ENCODE measurements at places on chromosomes 7 and 10. TPM values are rescaled to one million over a fixed set of nuclear protein-coding genes. Genes with fewer than 3 reads are reported as not detected.
A peak's percentile ranks its signal among the peaks of the same experiment; 100 is the strongest.

- DNase-seq = peak; percentile 33
These were observed 399.5 kb upstream of the ANKRD30A start for GRCh38 chr10:36725581-36726520.

DNA sequence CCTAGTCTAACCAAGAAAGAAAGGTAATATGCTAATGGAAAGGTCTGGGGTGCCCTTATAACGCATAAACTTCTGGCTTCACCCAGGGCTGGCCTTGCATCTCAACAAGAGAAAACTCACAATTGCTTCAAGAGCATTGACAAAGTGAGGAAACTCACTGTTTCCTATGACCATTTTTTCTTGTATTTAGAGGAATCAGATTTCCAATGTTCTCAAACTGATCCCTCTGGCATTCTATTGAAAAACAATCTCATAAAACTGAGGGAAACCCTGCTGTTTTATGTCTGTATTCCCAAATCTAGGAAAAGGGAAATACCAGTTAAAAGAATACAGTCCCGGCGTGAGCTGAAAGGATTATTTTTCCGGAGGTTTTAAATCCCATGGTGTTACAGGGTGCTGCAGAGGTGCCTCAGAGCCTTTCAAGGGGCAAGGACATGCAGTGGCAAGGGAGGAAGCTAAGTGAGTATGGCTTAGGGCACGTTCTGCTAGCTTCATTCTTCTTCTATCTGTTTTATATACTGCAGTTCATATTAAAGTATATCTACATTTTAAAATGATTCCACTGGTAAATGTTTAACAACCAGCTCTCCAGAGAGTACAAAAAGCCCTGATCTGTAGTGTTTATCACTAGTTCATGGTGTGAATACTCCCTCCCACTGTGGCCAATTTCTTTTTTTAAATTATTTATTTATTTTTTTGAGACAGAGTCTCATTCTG, 68.7 kb downstream of the CAV1 start:
- no peak for DNase-seq

DNA sequence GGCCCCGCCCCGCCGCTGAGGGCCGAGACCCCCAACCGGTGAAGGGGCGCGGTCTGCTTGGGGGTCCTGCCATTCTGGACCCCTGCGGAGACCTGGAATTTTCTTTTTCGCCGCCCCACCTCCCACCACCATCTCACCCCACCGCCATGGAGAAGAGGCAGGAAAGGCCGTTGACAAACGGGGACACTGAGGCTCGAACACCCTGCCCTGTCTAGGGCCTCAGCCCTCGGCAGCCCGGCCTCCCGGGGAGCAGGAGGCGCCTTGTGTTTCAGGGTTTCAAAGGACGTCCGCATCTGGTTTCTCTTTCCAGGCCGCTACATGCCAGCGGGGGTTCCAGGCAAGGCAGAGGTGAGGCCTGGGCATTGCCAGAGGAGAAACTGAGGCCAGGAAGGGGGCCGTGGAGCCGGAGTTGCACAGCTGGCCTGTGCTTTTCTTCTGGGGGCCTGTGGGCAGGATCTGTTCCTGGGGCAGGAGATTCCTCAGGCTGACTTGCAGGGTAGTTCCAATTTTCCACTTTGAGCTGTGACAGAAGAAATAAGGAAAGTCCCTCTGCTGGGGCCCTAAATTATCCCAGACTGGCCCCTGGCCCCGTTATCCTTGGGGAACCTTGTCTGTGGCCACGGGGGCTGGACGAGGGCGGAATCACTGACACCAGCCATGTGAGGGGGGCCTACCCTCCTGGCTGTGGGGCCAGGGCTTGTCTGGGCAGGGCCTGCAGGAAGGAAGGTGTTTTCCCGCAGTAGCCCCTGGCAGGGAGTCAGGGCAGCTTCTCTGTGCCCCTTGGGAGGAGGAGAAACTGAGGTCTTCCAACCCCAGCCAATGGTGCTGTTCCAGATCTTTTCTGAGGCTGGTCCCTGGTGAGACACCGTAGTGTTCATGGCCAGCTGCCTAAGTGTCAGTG, 900 bp upstream of the MICALL2 start:
- DNase-seq = no peak

DNA sequence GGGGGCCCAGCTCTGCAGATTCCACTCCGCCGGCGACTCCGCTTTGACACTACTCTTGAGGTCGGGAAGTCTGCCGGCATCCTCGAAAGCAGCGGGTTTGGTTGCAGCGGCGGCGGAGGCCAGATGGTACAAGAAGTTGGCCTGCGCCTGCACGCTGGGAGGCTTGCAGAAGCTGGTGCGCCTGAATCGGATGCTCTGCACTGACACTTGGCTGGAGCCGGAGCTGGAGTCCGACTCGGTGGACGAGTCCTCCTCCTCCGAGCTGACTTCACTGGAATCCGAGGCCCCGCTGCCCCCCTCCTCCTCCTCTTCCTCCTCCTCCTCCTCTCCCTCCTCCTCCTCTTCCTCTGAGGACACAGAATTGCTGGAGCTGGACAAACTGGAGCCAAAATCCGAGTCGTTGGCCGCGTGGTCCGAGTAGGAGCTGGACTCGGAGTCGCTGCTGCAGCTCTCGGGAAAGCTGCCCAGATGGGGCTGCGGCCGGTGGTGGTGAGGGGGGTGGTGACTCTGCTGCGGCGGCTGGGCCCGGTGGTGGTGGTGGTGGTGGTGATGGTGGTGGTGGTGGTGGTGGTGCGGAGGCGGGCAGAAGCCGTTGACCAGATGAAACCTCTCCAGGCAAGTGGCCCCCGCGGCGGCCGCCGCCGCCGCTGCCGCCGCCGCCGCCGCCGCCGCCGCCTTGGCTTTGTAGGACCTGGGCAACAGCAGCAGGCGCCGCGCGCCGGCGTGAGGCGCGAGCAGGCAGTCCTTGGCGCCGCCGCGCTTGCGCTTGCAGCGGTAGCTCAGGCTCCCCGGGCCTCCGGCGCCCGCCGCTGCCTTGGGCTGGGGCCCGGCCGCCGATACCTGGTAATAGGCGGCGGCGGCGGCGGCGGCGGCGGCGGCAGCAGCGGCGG, 9.0 kb downstream of the SKIDA1 start:
- no peak for DNase-seq

NEUROD6 gene
- not detected for total RNA-seq

DNA sequence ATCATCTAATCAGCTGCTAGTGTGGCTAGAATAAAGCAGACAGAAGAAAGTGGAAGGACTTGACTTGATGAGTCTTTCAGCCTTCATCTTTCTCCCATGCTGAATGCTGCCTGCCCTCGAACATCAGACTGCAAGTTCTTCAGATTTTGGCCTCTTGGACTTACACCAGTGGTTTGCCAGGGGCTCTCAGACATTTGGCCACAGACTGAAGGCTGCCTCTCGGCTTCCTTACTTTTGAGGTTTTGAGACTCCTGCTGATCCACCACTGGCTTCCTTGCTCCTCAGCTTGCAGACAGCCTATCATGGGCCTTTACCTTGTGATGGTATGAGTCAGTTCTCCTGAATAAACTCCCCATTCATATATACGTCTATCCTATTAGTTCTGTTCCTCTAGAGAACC, 26.0 kb downstream of the PLPP4 start:
- no peak for DNase-seq

DNA sequence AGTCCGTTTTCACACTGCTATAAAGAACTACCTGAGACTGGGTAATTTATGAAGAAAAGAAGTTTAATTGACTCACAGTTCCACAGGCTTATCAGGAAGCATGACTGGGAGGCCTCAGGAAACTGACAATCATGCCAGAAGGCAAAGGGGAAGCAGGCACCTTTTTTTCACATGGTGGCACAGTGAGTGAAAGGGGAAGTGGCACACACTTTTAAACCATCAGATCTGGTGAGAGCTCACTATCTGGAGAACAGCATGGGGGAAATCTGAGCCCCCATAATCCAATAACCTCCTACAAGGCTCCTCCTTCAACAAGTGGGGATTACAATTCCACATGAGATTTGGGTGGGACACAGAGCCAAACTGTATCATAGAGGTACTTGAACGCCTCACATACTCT, 30.0 kb downstream of the AGR3 start:
- DNase-seq = no peak

DNA sequence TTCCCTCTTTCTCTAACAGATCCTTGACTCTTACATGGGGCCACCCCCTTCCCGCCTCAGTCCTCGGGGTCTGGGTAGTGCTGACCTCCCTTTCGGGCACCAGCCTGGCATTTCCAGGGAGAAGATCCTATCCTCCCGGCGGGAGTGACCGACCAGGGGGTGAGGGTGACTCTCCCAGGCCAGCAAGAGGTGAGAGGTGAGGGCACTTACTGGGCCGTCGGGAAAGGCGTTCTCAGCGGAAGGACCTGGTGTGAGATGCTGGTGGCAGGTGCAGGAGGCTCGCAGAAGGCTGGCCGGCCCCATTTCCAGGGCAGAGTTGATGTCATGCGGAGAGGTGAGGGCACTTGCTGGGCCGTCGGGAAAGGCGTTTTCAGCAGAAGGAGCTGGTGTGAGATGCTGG, 4.2 kb upstream of the FOXL3 start:
- no peak for DNase-seq

DNA sequence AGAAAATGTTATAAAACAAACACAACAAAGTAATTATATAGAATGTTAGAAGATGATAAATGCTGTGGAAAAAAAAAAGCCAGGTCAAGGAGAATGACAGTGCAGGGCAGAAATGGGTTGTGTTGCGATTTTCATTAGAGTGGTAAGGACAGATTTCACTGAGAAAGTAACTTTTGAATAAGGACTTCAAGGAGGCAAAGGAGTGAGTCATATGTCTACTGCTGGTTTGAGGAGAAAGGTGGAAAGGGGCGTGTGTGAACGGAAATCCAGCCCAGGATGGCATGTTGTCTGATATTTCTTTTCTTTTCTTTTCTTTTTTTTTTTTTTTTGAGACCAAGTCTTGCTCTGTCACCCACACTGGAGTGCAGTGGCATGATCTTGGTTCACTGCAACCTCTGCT, 12.3 kb upstream of the DLD start:
- no peak for DNase-seq

MRPL43 gene
- 35.4 TPM for total RNA-seq

- DNase-seq = no peak
These were observed 126.2 kb downstream of the PRPF18 start for GRCh38 chr10:13712837-13713581.

All from urinary bladder (tissue), 4 donors.